ENCODE measurements at places on chromosomes 16 and 17.

DNA sequence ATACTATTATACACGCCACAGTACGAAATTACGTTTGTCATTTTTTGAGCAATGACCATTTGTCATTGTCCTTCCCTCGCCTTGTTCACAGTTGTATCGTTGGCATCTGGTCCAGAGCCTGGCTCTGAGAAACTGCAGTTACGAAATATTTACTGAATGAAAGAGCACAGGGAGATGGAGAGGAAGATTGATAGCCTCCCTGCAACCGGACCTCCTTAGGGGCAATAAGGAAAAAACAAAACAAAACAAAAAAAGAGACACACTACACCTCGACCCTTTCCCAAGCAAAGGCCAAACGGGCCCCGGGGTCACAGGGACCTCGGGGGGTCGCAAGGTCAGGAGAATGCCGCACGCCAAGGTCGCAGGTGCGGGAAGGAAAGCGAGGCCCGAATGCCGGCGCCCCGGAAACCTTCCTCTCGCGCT lies 857 bp downstream of the GOT2 start:
- no peak for DNase-seq

DNA sequence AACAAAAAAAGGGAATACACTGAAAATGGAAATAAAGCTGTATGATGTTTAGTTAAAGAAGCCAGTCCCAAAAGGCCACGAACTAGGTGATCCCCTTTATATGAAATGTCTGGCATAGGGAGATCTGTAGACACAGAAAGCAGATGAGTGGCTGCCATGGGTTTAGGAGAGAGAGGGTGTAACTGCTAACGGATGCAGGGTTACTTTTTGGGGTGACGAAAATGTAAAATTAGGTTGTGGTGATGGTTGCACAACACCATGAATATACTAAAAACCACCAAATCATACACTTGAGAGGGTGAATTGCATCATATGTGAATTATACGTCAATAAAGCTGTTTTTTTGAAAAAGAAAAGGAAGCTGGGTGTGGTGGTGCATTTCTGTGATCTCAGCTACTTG lies 99.6 kb downstream of the ADCY9 start:
- no peak for DNase-seq

- no peak for DNase-seq
These were observed 238.0 kb downstream of the PHKB start for GRCh38 chr16:47699106-47699505.

DNA sequence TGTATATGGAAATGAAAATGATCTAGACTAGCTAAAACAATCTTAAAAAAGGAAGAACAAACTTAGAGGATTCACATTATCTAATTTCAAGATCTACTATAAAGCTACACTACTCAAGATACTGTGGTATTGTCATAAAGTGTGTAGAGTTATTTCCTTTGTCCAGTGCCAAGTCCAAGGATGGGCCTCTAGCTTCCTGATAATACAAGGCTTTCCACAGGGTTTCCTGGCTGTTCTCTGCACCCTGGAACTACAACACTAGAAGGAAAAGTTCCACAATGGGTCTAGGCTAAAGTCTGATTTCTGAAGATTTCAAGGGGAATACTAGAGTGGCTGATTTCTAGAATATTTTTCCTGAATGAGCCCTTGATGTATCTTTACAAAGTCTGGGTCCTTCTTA lies 34.2 kb downstream of the TBC1D3B start:
- DNase-seq: no peak

DNA sequence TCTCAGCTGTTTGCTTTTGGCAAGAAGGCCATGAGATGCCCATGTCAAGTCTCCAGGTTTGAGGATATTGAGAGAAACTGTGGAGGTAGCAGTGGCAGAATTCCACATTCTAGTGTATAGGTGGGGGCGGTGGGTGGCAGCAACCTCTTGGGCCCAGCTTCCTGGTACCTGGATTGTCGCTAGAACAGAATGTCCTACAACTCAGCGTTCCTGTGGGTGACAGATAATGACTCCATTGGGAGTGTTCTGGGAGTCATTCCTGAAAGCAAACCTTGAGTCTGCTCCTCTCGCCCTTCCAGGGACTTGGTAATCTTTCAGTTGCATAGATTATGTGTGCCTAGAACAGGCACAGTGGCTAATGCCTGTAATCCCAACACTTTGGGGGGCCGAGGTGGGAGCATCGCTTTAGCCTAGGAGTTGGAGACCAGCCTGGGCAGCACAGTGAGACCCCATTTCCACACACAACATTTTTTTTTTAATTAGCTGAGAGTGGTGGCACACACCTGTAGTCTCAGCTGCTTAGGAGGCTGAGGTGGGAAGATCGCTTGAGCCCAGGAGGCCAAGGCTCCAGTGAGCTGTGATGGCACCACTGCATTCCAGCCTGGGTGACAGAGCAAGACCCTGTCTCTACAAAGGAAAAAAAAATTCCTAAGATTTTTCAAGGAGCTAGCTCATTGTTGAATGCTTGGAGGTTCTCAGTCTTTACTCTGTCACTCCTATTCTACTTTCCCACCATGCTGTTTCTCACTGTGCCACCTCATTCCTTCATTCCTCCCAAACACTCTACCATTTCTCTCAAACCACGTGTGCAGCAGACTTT lies 37.9 kb upstream of the METTL16 start:
- no peak for DNase-seq

DNA sequence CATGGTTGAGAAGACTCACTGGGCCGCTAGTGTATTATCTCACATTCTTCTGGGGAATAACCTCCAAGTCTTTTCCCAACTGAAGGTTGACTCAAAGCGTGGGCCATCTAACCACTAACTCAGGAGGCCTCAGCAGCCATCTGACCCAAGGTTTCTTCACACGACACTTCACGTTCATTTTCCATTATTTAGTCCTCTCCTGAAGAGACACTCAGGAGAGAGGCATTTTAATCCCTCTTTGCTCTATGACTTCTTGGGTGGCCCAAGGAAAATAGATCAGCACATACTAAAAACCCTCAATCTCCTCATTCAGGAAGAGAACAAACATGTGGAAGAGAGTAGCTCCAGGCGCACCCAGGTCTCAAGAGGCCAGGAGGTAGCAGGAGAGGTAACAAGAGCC lies 252.8 kb upstream of the FOXF1 start:
- no peak for DNase-seq

GRCh38 chr16:78647019-78647418 lies 547.6 kb downstream of the WWOX start:
- no peak for DNase-seq

DNA sequence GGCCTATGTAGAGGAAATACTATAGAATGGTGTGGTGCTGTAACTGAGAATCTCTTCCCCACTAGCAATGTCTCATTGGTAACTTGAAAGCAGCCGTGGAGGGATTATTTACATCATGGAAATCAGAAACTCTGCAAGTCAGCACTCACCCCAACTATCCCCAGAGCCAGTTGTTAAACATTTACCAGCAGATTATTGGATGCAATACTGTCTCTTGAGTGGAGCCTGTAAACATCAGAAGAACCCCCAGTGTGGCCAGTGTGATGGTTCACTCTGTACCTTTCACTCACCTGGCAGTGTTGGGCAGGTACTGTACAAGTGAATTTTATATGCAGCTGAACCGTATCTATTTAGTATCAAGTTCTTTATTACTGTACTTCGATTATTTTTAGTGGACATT lies 299.8 kb upstream of the SALL1 start:
- no peak for DNase-seq

DNA sequence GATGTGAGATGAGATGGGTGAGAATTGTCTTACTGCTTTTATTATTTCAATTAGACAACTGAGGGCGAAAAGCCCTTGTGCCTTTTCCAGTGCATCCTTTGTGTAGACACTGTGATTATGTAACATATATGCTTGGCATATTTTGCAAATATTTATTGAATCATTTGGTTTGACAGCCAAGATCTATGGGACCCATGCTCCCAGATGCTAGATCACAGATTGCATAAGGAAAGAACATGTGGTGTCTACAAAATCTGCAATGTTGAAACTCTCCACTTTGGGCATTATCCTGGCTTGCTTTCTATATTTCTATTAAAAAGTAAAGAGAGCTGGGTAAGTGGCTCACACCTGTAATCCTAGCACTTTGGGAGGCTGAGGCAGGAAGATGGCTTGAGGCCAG lies 4.8 kb upstream of the COG1 start:
- DNase-seq: no peak

GRCh38 chr17:65074778-65075250 lies 18.3 kb upstream of the GNA13 start:
- peak; percentile 29 for DNase-seq

GRCh38 chr17:12730931-12731521 lies 58.3 kb upstream of the ARHGAP44 start:
- DNase-seq: no peak

DNA sequence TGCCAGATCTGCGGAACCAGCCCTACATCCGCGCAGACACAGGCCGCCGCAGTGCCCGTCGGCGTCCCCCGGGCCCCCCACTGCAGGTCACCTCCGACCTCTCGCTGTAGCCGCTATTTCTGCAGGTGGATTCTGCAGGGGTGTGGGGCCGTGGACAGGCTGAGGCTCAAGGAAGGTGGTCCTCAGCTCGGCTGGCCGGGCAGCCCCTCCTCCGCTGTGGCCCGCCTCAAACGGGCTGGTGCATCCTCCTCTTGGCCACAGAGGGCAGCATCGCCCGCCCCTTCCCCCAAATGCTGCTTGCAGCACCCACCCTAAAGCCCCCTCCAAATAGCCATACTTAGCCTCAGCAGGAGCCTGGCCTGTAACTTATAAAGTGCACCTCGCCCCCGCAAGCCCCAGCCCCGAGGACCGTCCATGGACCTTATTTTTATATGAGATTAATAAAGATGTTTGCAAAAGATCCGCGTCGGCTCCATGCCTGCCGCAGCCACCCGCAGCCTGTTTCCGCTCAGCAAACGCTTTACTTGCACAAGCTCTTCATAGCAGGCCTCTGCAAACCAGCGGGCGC lies 14.9 kb downstream of the SPATA32 start:
- DNase-seq: peak; percentile 71

- DNase-seq: no peak
These were observed 91.3 kb downstream of the METRNL start for GRCh38 chr17:83170571-83171260.

DNA sequence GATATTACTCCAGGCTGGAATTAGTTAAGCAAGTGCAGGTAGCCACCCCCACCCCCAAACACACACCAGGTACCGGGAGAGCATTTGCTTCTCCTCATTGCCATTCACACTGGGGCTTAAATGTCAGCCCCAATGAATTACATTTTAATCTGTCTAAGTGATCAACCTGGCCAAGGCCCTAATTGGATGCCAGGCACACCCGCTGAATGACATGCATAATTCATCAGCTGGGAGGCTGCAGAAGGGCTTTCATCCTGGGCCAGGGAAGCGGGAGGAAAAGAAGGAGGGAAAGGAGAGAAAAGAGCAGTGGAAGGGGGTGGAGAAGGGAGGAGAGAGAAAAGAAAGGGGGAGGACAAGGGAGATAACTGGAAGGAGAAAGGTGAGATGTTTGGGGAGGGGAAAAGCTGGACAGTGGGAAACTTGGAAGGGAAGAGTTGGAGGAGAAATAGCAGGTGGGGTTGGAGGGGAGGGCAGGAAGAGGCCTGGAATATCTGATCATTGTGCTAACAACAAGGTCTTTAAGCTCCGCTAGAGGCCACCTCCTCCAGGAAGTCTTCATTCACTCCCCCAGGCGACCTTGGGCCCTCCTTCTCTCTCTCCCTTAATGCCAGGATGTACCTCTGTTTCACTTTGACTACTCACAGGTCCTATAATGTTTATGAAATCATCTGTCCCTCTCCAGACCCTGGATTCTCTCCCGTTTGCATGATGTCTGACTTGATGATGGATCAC lies 40.1 kb upstream of the CES5A start:
- DNase-seq: no peak

DNA sequence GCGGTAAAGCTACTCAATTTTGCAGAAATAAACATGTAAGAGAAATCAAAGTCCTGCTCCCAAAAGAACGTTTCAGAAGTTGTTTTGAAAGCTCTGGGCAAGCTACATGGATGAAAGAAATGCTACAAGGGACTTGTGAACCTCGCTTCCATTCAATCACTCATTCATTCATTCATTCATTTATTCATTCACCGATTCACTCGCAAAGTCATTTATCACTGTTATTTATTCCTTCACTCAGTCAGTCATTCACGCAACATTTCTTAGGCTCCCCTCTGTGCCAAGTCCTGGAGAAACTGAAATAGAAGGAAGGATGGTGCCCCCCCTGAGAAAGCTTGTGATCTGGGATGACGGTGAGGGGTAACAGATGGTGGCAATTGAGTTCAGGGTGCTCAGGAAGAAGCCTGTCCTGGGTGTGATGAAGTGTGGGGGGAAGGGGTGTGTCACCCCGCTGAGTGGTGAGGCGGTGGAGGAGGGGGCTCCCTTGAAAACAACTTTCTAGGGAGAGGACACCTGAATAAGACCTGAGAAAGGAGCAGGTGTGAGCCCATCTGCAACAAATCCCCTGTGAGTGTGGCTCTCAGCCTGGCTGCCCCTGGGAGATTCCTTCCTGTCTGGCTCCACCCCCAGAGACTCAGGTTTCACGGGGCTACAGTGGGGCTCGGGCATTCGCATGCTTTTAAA lies 36.3 kb upstream of the PRSS54 start:
- DNase-seq: no peak

DNA sequence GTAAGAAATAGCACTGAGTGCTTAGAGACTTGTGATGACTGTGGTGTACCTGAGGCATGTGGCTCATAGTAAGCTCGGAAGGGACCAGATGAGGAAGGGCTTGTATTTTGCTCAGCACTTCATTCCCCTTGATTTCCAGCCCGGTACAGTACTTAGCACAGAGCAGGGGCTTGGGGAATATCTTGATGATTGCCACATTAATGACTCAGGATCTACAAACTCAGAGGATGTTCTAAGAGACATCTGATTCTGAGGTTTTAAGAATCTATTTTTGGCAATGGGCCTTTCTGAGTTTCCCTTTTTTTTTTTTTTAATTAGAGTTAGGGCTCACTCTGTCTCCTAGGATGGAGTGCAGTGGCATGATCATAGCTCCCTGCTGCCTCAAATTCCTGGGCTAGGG lies 9.1 kb downstream of the ASPHD1 start:
- DNase-seq: no peak

GRCh38 chr17:2770129-2770528 lies 20.7 kb upstream of the CCDC92B start:
- no peak for DNase-seq

DNA sequence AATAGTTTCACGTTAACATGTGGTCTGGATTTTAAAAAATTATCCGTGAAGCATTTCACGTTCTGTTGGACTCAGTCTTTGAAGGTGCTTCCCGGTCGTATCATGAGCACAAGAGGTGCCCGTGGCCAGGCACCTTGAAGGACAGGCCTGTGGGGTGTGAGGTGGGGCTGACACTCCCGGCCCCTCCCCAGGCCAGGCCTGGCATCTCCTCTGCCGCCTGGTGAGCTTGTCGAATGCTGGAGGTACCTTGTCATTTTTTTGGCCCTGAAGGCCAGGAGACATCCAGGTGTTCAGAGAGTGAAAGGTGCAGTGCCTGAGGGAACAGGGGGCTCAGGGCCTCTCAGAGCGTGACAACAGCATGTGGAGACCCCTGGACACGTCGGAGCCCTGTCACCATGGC lies 11.7 kb downstream of the ZNF469 start:
- no peak for DNase-seq

Data from RWPE2 (cell line).